ENCODE measurements at places on chromosomes 12 and 14. TPM values are rescaled to one million over a fixed set of nuclear protein-coding genes. Genes with fewer than 3 reads are reported as not detected.

Gene KRT78
- total RNA-seq: not detected

Gene SMIM41
- total RNA-seq: not detected

Gene FIGNL2
- total RNA-seq: 0.43 TPM

Gene NRIP2
- not detected for total RNA-seq

Gene CMA1
- total RNA-seq: not detected

Gene UBE2N
- 134 TPM for total RNA-seq

Gene SERPINA3
- total RNA-seq: not detected

Gene GPR132
- not detected for total RNA-seq

Data from dermis lymphatic vessel endothelial cell (primary cell).